Activated T-helper 2 cell treated with anti-CD3 and anti-CD28 coated beads, Interferon-gamma antibody, Interleukin-2, Interleukin-4, amounts not matched to agents 10 μg/mL and 5 μg/mL and 100 μg/mL, durations not matched to agents 14 hours and 24 hours and 36 hours (primary cell): ENCODE measurements at places on chromosomes 2 and 18.

- DNase-seq = no peak
Measured at GRCh38 chr2:218981881-218982585, 3.0 kb downstream of the FEV start.

DNA sequence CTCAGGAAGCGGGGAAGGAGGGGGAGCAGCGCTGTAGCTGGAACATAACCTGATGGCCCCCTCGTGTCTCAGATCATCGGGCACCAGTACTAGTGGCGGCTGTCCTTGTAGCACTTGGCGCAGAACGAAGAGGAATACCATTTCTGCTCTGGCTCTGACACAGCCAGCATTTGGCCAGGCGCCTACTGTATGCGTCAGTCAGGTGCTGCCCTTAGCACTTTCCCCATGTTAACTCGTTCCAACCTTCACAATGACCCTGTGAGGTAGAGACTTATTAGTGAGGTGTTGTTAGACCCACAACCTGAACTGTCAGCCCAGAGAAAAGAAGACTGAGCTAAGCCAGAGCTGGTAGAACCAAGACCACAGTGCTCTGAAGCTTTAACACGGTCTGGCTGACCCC, 47.7 kb upstream of the EML6 start:
- DNase-seq = no peak

DNA sequence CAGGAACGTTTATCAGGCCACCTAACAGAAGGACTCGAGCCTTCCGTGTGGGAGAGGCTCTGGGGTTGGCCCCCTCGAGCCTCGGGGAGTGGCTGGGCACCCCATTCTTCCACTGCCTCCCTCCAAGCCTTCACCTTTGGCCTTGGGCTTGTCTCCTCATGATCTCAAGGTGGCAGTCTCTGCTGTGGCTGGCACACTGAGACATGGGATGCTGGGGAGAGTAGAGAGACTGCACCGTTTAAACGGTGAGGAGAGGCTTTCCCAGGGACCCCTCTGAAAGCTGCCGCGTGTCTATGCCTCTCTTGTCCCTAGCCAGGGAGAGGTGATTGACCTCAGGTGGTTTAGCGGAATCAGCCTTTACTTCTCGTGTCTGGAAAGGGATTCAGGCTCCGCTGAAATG, 71.0 kb downstream of the DCDC2C start:
- DNase-seq = no peak

DNA sequence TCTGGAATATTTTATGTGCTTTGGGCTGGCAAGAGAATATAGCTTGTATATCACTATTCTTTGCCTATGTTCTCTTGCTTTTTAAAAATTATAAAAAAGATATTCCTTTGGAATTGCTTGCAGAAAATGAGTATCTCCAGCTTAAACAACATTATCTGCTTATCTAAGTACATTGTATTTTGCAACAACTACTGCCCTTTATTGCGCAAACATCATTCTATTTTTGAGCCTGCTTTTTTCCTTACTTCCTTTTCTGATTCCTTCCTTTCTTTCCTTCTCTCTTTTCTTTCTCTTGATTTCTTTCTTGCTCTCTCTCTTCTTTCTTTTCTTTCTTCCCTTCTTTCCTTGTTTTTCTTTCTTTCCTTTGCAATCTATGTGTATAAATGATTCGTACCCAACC, 74.0 kb downstream of the UNC80 start:
- DNase-seq = no peak

GRCh38 chr2:101770726-101771125, 73.2 kb downstream of the MAP4K4 start:
- no peak for DNase-seq

GRCh38 chr2:72427022-72427861, 279.6 kb upstream of the CYP26B1 start:
- DNase-seq = no peak

- no peak for DNase-seq
Measured at GRCh38 chr2:214126135-214126534, 284.7 kb upstream of the VWC2L start.

- DNase-seq = no peak
Measured at GRCh38 chr2:15259356-15259756, 301.8 kb downstream of the NBAS start.

DNA sequence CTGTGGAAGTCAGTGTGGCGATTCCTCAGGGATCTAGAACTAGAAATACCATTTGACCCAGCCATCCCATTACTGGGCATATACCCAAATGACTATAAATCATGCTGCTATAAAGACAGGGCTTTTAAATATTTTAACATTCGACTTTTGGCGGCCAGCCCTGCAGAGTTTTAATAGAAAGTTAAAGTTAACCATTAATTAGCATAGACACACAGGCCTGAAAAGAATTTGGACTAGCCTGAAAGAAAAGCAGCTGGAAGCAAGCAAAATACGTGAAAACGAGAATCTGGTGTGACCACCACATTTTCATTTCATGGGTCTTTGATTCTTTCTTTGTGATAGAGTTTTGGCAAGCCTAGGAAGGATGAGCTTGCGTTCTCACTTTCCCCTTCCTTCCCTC, 184.0 kb downstream of the SCG2 start:
- no peak for DNase-seq

DNA sequence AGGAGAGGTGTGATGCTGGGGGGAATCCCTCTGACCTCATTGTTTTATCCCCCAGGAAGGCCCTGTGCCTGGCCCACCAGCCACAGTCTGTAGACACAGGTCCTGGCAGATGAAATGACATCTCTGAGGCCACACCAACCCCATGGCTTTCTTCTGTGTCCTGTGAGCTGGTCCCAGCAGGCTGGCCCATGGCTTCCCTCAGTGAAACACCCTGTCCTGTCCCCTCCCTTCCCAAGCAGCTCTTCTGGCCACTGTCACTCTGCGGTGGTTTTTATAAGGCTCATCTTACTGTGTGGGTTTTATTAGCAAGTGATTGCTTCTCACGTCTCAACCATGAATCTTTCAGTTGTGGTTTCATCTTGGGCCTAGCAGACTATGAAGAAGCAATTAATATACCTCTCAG, 102.8 kb upstream of the STPG4 start:
- no peak for DNase-seq
